Activated naive CD8-positive, alpha-beta T cell treated with anti-CD3 and anti-CD28 coated beads, Interleukin-2, amount 10 ng/mL, durations not matched to agents 7 days and 5 days (primary cell): ENCODE measurements at places on chromosomes 2 and 18. TPM values are rescaled to one million over a fixed set of nuclear protein-coding genes. Genes with fewer than 3 reads are reported as not detected.

Gene L3MBTL4
- 0.09 TPM for total RNA-seq

Gene CNPPD1
- total RNA-seq: 77.3 TPM

DNA sequence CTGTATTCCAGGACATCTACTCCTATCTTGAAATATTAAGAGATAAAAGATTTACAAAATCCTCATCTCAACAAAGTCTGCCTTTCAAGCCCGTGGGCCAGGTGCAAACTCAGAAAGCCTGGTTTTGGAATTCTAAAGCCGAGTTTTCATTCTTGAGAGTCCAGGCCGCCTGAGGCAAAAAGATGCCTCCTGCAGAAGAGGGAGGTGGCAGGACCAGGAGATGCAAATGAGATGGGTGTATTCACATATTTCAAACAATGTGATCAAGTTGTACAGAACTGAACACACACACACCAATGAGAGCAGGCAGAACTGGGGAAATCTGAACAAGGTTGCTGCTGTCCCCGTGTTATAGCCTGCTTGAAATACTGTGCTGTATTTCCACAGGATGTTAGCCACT lies 7.7 kb upstream of the HS6ST1 start:
- DNase-seq: no peak
- no peak overlapping the region for H3K4me3 ChIP-seq
- H3K36me3 ChIP-seq: no peaks in the 10 kb centered on the region
- H3K27ac ChIP-seq: no peak overlapping the region
- peaks cover 10% of the 10 kb centered on the region for H3K27me3 ChIP-seq

DNA sequence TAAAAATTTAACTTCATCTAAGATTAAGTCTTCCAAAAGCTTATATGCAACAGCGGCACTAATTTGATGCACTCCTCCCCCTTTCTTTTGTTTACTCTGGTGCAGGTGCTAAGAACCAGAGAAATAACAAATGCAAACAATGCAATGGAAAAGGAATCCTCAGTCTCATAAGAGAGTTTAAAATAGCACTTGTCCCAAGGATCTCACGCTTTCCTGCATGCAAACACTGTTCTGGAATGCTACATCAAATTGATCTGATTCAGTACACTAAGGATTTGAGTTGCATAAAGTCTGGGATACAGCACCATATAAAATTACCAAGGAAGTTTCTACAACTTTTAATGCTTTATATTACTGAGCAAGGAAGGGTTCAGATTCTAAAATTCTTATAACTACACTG lies 50.5 kb downstream of the SEPTIN10 start:
- peaks cover 2% of the 10 kb centered on the region for H3K4me1 ChIP-seq
- DNase-seq: no peak
- peaks cover 4% of the 10 kb centered on the region for H3K27me3 ChIP-seq

GRCh38 chr2:100404411-100404810 lies 13.1 kb downstream of the CHST10 start:
- H3K27ac ChIP-seq: no peak overlapping the region
- H3K27me3 ChIP-seq: no peaks in the 10 kb centered on the region
- no peak overlapping the region for H3K4me3 ChIP-seq
- no peaks in the 10 kb centered on the region for H3K4me1 ChIP-seq

DNA sequence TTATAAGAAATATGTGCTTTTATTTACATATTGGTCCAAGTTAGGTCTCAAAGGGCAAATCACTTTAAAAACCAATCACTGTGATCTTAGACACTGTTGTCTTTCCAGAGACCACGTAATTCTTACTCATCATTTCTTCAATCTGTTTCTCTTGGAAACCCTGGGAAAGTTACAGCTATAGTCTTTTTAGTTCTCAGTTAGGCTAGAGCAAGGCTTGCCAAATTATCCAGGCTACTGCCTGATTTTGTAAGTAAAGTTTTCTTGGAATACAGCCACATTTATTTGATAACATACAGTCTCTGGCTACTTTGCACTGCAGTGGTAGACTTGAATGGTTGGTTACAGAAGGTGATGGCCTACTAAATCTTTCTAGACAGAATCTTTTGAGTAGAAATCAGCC lies 106.0 kb downstream of the KIAA1328 start:
- no peak overlapping the region for H3K4me3 ChIP-seq
- no peak overlapping the region for H3K27ac ChIP-seq
- DNase-seq: no peak
- peaks cover 1% of the 10 kb centered on the region for H3K36me3 ChIP-seq
- no peaks in the 10 kb centered on the region for H3K4me1 ChIP-seq

DNA sequence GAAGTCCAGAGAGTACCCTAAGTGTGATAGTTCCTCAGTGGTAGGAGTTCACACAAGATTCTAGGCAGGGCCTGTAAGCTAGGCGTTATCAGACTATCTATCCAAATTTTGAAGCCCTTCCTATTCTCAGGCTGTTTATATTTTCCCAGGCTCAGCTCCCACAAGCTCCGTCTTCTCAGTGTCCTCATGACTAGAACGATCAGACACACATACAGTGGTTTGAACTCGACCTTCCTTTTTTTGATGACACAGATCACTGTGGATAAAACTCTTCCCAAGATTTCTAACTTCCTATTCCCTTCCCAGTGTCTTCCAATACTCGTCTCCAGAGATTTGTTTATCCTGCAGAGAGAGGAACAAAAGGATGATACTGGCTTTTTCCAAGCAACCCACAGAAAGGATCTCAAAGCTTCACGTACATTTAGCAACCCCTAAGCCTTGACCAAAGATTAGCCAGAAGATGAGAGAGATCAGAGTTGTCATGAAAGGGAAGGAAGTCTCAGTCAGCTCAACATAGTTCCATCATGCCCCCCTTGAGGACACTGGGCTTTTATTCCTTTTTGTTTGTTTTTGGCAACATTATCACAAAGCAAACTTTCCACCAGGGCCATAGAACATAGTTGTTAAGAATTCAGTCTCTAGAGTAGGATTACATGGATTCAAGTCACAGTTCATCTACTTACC lies 42.3 kb upstream of the DOK6 start:
- no peaks in the 10 kb centered on the region for H3K4me1 ChIP-seq
- H3K36me3 ChIP-seq: no peaks in the 10 kb centered on the region
- H3K27ac ChIP-seq: no peak overlapping the region
- no peaks in the 10 kb centered on the region for H3K27me3 ChIP-seq
- no peak for DNase-seq
- H3K4me3 ChIP-seq: no peak overlapping the region

- no peak overlapping the region for H3K27ac ChIP-seq
- H3K27me3 ChIP-seq: peaks cover 25% of the 10 kb centered on the region
- no peak overlapping the region for H3K4me3 ChIP-seq
- peaks cover 2% of the 10 kb centered on the region for H3K36me3 ChIP-seq
Measured at GRCh38 chr2:217204358-217204757, 344.5 kb upstream of the TNP1 start.

GRCh38 chr2:235262750-235263149 lies 231.1 kb upstream of the AGAP1 start:
- H3K27me3 ChIP-seq: peaks cover 38% of the 10 kb centered on the region
- no peak for DNase-seq
- no peaks in the 10 kb centered on the region for H3K36me3 ChIP-seq
- H3K4me1 ChIP-seq: no peaks in the 10 kb centered on the region
- no peak overlapping the region for H3K27ac ChIP-seq

Gene ADNP2
- 23.2 TPM for total RNA-seq

Gene NEDD4L
- 4.4 TPM for total RNA-seq

GRCh38 chr2:4673025-4673489 lies 969.7 kb downstream of the DCDC2C start:
- H3K4me1 ChIP-seq: no peaks in the 10 kb centered on the region
- no peaks in the 10 kb centered on the region for H3K36me3 ChIP-seq
- peak overlapping the region; percentile 28 for H3K4me3 ChIP-seq
- DNase-seq: no peak
- H3K27me3 ChIP-seq: no peaks in the 10 kb centered on the region

Gene LINC00305
- not detected for total RNA-seq

Gene HOXD13
- total RNA-seq: not detected

GRCh38 chr2:119744335-119744939 lies 15.3 kb upstream of the PTPN4 start:
- DNase-seq: no peak
- H3K4me3 ChIP-seq: no peak overlapping the region
- H3K4me1 ChIP-seq: no peaks in the 10 kb centered on the region
- H3K27ac ChIP-seq: no peak overlapping the region
- H3K27me3 ChIP-seq: peaks cover 14% of the 10 kb centered on the region
- H3K36me3 ChIP-seq: no peaks in the 10 kb centered on the region
